ENCODE measurements at places on chromosomes 16 and 17.

DNA sequence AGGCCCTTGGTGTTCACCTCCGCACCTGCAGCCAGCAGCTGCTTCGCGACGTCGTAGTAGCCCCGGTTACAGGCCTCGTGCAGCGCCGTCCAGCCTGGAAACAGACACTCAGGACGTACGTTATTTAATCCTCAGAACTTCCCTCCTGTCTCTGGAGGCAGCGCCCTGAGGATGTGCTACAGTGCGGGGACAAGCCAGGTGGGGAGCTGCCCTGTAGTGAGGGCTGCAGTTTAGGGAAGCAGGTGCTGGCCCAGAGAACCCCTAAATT lies 71.0 kb downstream of the ZNF778 start:
- no peak for DNase-seq

DNA sequence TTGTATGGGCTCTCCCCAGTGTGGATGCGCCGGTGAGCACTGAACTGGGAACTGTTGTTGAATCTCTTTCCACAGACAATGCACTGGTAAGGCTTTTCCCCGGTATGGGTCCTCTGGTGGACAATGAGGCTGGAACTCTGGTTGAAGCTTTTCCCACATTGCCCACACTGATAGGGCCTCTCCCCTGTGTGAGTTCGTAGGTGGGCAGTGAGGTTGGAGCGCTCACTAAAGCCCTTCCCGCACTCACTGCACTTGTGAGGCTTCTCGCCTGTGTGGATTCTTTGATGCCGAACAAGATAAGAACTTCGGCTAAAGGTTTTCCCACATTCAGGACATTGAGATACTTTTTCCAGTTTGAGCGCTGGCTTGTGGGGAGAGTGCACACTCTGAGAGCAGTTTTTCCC lies 17.8 kb downstream of the ZSCAN32 start:
- DNase-seq, result peak; percentile 1

DNA sequence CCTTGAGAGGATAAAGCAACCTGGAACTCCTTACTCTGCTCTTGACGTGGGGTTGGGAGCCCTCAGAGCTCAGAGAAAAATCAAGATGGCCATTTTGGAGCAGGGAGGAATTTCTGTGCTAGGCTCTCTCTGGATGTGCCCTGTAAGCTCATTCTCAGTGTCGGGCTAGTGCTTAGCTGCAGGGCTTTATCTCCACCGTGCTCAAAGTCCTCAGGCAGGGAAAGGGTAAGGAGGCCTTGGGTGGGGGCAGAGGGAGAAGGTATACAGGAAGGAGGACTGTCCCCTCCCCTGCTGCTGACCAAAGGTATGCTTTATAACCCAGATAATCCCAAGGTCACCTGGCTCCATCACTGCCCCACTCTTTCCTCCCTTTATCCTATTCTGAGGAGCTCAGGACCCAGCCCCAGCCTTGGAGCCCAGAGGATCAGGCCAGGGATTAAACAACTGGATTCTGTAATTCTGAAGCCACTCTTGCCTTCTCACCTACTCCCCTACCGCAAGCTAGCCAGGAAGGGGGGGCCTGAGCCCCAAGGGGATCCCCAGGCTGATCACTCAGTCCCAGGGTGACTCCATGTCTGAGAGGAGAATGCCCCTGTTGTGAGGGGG lies 1.1 kb downstream of the DHRS11 start:
- DNase-seq, result no peak

DNA sequence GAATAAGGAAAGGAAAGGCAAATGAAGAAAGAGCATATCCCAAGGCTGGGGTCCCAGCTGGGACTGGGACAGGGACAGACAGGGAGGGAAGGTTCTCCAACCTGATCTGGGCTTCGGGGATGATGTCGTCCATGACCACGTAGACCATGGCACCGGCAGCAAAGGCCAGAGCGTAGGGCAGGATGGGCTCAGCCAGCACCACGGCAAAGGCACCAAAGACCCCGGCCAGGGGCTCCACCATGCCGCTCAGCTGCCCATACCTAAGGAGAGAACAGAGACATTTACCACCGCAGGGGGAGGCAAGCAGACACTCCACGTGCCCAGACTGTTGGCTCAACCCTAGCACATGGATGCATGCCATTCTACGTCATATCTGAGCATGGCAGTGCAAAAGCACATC lies 443.8 kb downstream of the SLC39A11 start:
- no peak for DNase-seq
